ENCODE measurements at places on chromosomes 2 and 18.
A peak's percentile ranks its signal among the peaks of the same experiment; 100 is the strongest.

DNA sequence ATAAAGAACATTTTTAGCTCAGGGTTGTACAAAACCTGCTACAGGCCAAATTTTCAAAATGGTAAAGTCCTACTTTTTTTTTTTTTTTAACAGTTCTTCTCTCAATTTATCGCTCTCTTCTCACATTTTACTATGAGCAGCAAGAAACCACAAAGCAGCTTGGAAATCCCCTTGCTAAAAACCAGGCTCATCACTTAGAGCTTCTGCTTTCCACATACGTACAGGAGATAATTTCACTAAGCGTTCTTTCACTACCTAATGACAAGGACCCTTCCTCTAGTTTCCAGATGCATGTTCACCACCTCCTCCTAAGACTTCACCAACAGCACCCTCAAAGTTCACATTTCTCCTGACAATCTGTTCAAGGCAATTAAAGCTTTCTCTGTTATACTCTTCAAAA lies 294.9 kb upstream of the CYRIA start:
- DNase-seq = peak; percentile 8

GRCh38 chr2:228599781-228600180 lies 418.3 kb upstream of the SPHKAP start:
- no peak for DNase-seq

- no peak for DNase-seq
Measured at GRCh38 chr2:122233372-122233771, 477.9 kb downstream of the TSN start.

GRCh38 chr18:43649649-43650357 lies 372.5 kb upstream of the SYT4 start:
- DNase-seq = no peak

DNA sequence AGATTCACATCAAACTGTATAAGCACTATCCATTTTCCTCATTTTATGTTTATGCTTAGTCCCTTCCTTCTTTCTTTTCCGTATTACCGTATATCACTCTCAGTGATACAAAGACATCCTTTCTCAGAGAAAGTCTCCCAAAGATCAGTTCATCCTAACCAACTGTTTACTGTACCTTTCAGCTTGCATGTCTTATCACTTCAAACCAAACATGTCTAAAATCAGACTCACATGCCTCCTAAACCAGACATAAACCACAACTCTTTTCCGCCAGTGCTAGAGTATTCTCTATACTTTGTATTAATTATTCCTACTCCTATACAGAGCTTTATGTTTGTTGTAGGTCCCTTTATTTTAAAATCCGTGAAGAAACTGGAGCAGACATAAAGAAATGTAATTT lies 41.5 kb downstream of the KCMF1 start:
- DNase-seq = no peak

DNA sequence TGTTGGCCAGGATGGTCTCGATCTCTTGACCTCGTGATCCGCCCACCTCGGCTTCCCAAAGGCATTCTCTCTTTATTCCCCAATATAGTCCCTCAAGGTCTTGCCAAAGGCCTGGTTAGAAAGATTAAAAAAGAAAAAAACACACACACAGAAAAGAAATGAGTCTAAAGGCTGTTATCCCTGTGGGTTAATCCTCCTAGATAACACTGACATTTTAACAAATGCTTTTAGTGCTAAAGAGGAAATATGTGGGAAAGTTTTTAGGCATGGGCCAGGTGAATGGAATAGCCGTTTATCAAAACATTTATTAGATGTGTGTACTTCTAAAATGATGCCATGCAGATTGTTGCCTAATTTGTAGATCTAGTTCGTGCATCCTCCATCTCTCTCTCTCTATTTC lies 261.6 kb upstream of the FN1 start:
- no peak for DNase-seq

DNA sequence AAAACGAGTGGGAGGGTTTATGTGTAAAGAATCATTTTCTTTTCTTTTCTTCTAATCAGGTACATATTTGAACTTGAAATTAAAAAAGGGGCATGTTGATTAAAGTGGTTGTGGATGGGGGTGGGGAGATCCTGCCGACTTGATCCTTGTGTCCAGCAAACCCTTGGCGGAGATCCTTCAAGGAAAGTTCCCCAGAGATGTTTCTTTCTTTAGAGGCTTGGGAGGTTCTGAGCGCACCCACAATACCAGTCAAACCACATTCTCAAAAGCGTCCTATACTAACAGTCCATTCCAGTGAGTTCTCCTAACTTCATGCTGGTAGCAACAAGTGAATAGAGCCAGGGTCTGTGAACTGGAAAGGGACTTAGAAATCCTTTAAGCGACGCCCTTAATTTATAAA lies 49.2 kb downstream of the MYCN start:
- no peak for DNase-seq

GRCh38 chr2:217976301-217976700 lies 26.5 kb downstream of the TNS1 start:
- DNase-seq = no peak

- DNase-seq = no peak
Measured at GRCh38 chr2:128495996-128496547, 177.4 kb upstream of the HS6ST1 start.

- no peak for DNase-seq
Measured at GRCh38 chr2:111660811-111661210, 223.2 kb downstream of the ANAPC1 start.

DNA sequence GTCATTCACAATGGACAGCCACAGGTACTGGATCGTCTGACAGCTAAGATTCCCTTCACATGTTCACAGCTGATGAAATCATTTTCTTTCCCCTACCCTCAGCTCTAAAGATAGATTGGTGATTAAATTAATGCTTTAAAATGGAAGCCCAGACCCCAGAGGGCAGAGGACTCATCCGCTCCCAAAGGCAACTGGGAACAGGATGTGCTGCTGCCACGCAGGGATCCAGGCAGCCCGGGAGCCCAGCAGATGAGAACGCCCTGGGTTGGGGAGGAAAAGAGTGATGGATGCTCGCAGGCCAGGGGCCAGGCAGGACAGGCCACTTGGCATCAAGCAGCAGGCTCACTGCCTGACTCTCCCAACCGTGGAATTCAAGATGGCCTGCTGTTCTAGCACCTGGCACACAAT lies 41.3 kb downstream of the HDHD2 start:
- no peak for DNase-seq

- DNase-seq = no peak
Measured at GRCh38 chr2:239046822-239047221, 198.9 kb downstream of the TWIST2 start.

DNA sequence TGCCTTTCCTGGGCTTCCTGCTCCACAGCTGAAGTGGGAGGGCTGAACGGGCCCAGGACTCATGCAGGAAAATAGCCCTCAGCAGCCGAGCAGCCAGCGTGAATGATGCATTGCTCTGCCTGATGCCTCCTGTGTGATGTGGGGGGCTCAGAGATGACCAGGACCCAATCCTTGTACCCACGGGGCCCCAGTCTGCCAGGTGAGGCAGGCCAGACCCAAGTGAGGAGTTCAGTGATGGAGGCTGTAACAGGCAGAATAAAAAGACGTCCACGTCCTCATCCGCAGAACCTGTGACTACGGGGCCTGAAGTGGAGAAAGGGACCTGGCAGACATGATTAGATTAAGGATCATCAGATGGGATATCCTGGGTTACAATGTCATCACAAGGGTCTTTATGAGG lies 194.9 kb upstream of the HDAC4 start:
- no peak for DNase-seq

GRCh38 chr2:201176081-201176481 lies 6.9 kb upstream of the CASP10 start:
- no peak for DNase-seq

- DNase-seq = no peak
Measured at GRCh38 chr2:18913512-18913911, 324.1 kb upstream of the NT5C1B start.

GRCh38 chr2:39451954-39452353 lies 14.9 kb upstream of the MAP4K3 start:
- no peak for DNase-seq

GRCh38 chr2:64400105-64400728 lies 53.7 kb upstream of the LGALSL start:
- DNase-seq = no peak

DNA sequence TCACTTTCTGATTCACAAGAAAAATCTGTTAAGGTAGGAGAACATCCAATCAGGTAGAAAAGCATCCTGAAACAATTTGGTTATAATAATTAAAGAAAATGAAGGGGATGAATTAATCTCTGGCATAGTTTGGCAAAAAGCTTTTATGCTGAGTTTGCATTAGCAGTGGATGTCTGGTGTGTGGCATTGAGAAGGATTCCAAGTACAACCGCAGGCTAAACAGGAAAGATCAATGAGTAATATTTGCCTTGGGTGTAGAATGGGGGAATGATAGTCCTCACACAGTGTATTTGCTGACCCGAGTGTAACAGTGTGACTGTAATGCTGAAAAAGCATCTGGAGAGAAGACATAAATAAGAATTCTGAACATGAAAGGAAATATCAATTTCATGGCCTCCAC lies 68.3 kb upstream of the SESTD1 start:
- no peak for DNase-seq

DNA sequence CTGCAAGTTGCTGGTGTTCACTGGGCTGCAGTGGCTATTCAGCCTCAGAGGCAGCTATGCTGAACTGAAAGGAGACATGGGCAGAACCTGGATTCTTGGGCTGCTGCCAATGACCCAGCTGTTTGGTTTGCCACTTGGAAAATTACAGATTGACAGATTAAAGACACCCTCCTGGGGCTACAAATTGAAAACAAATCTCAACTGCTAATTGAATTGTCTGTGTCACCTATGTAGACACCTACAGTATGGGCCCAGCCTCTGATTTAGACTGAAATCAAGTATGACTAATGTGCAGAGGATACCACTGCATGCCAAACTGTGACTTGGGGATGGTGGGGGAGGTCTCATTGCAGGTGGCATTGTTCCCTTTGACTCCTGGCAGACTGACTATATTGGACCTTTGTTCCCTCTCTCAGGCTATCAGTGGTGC lies 42.8 kb downstream of the ITSN2 start:
- DNase-seq = no peak

DNA sequence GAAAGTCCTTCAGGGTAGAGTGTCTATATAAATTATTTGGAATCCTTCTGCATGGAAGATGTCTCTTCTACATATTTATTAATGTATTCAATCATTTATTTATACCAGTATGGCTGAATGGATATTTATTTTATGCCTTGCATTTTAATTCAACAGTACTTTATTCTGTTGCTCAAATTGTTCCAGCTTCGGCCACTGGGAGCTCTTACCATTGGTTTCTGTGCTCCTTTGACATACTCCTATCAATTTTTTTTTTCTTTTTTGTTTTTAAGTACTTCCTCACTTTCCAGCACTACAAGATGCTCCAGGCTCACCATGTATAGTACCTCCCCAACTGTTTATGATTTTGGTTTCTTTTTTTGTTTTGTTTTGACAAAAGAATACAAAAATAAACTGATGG lies 39.4 kb upstream of the WIPF1 start:
- no peak for DNase-seq

GRCh38 chr2:170493426-170494097 lies 221.6 kb upstream of the SP5 start:
- no peak for DNase-seq

GRCh38 chr2:211408483-211408891 lies 852.1 kb downstream of the CPS1 start:
- DNase-seq = no peak

GRCh38 chr18:33495278-33495677 lies 54.8 kb upstream of the CCDC178 start:
- no peak for DNase-seq

DNA sequence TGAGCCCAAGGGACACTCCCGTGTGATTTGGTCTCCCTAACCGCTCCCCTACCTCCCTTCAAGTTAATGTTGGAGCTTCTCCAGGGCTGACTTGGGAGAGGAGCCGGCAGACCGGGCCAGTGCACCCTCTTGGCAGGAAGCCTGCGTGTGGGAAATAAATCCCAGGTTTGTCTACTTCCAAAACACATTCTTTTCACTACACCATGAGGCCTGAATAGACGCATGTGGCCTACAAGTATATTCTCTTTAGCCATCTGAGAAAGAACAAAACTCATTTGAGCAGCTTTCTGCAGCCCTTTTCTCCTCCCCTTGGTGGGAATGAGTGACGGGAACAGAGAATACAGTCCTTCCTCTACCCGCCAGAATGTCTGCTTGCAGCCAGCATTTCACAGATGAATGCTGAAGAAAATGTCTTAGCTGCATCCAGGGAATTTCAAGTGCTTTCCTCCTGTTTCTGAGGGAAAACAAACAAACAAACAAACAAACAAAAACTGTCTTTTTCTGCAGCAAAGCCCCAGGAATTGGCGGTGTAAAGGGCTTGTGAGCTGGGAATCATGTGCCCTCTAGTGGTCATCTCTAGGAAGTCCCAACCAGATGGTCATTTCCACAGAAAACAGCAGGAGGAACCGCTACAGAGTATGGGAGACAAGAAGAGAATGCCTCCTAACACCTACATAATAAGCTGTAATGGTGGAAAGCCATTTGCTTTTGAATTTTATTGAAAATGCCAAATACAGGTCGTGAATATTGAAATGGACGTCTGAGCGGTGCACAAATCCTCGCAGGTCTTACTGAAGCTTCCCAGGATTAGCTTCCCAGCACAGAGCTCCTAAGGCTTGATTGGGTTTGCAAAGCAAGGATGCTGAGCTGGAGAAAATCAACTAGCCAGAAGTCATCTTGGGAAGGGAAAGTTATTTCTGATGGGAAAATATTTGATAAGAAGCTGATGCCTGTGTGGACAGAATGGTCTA lies 41.2 kb upstream of the DAPL1 start:
- peak; percentile 70 for DNase-seq

GRCh38 chr2:106537047-106537446 lies 49.9 kb downstream of the CD8B2 start:
- no peak for DNase-seq

- no peak for DNase-seq
Measured at GRCh38 chr2:240107477-240107796, 28.7 kb downstream of the COPS9 start.

- no peak for DNase-seq
Measured at GRCh38 chr2:916935-917334, 33.7 kb upstream of the SNTG2 start.

DNA sequence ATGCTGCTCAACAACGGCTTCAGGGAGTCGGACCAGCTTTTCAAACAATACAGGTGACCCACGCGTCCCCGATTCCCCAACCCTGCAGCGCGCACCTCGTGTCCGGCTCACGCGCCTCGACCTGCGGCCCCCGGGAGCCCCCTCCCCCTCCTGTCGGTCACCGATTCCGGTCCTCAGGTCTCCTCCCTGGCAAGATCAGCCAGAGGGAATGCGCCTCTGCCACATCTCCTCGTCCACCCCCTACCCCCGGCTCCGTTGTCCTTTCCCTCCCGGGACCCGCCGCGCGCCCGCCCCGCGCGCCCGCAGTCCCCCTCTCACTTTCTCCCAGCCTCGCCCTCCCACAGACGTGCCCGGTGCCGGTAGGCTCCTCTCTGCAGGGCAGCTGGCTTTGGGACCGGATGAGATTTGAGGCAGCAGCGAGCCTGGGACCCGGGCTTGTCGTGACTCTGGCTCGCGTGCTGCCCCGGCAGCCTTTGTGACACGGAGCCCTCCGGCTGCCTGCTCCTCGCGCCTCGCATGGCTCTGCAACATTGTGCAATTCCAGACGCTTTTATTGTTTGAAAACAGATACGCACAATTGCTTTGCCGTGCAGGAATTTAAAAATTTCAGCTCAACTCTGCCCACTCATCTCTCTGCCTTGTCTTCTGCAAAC lies 558 bp downstream of the TTC39C start:
- no peak for DNase-seq

Data from GM10248 (cell line).